ENCODE measurements at places on chromosomes 4 and X. TPM values are rescaled to one million over a fixed set of nuclear protein-coding genes. Genes with fewer than 3 reads are reported as not detected.

TCEAL5 gene
- 0.28 TPM for polyA plus RNA-seq

ETDB gene
- not detected for polyA plus RNA-seq

CFAP47 gene
- polyA plus RNA-seq = not detected

FRG2 gene
- polyA plus RNA-seq = not detected

FRMPD4 gene
- polyA plus RNA-seq = not detected

PABPC1L2B gene
- not detected for polyA plus RNA-seq

TMPRSS11A gene
- not detected for polyA plus RNA-seq

HTRA3 gene
- 5.2 TPM for polyA plus RNA-seq

DUSP21 gene
- not detected for polyA plus RNA-seq

LONRF3 gene
- polyA plus RNA-seq = 2.8 TPM

MGAT4D gene
- polyA plus RNA-seq = not detected

EVC gene
- polyA plus RNA-seq = 16.6 TPM

GYPA gene
- polyA plus RNA-seq = not detected

PNMA5 gene
- polyA plus RNA-seq = not detected

MAGEA10 gene
- polyA plus RNA-seq = not detected

CFI gene
- polyA plus RNA-seq = 1.9 TPM

DUSP9 gene
- polyA plus RNA-seq = not detected

PLA2G12A gene
- 12.8 TPM for polyA plus RNA-seq

ATRX gene
- polyA plus RNA-seq = 9.4 TPM

BEX1 gene
- 1.1 TPM for polyA plus RNA-seq

PPP1R3F gene
- polyA plus RNA-seq = 1.9 TPM

GRK4 gene
- 10.8 TPM for polyA plus RNA-seq

TENM3 gene
- not detected for polyA plus RNA-seq

CYTL1 gene
- 29.9 TPM for polyA plus RNA-seq

All from aorta (tissue), 5 donors.